Cortex of kidney (tissue), 1 donor: ENCODE measurements at places on chromosomes 3 and 15.

- DNase-seq = no peak
Observed at GRCh38 chr3:13405614-13406013, 14.5 kb downstream of the NUP210 start.

DNA sequence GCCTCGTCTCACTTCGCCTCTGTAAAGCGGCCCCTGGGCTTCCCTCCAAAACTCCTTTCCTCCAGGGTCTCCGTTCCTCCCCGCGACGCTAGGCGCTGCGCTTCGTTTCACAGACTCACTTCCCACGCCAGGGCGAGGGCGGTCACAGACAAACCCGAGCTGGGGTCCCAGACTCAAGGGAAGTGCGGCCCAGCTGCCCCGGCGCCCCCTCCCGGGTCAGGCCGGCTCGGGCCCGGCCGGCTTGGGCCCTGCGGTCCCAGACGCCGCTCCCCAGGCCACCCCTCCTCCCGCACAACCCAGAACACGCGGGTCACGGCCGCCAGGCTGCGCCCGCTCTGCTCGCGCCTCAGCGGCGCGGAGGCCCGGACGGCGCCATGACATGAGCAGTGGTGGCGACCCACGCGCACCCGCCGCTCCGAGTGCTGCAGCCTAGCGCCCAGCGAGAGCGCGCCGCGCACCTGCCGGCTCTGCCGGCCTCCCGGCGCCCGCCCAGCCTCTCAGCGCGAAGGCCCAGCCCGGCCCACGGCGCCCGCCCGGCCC, 547 bp downstream of the NUP210 start:
- no peak for DNase-seq

- no peak for DNase-seq
Observed at GRCh38 chr3:143535994-143536784, 312.1 kb downstream of the SLC9A9 start.

DNA sequence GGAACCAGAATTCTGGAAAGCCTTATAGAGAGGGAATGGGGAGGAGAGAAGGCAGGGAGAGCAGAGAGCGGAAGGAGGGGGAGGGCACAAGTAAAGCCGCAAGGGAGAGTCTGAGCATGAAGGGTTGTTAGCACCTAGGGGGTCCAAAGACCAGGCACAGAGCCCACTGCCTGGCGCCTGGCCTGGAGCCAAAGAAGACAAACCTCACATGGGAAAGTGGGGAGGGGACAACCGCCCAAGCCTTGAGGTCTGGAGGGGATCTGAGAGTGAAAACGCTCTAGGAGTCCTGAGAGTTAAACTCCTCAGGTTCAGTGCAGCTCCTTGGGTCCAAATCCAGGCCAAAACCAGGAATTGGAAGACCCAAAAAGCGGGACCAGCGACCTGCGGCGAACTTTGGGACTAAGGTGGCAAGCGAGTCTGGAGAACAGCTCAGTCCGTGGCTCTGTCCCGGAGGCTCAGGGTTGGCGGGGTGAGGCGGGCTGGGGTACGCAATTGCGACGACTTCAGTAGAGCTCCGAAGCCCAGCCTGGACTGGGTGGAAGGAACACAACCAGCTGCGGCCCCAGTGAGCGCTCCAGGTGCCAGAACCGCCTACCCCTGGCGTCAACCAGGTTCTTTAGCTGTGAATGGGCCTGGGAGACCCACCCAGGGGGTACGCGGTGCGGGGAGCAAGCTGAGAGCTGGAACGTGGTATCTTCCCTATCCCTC, 807 bp upstream of the INAFM2 start:
- no peak for DNase-seq

DNA sequence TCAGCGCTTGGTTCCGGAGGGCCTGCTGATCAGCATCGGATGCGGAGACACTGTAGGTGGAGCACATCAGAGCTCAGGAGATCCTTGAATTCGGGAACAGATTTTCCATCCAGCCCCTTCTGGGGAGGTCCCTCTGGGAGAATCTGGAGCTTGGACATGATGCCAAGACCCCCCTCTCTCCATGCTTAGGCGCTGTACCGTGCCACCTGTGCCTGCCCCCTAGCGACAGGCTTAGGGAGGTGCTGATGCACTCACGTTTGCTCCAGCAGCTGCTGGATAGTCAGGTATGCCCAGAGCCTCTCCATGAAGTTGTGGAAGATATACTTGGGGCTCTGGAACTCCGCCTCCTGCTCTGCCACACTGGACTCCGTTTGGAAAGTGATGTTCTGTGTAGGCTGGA, 9.7 kb downstream of the ITIH4 start:
- DNase-seq = no peak

DNA sequence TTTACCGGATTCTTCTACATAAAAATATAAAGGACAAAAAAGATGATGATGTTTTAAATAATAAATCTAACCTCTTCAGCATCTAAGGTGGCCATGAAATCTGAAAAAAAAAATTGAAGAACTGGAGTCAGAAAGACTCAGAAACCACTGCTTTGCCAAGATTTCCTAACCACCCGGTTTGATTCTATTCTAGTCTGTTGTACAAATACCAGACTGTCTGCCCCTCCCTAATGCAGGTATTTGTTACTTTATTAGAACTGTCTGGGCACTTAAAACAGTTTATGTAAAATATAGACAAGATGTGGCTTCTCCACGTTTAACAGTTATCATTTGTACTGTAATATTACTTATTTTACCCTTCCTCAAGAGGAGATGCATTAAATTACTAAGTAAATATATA, 48.8 kb downstream of the UACA start:
- DNase-seq = no peak

DNA sequence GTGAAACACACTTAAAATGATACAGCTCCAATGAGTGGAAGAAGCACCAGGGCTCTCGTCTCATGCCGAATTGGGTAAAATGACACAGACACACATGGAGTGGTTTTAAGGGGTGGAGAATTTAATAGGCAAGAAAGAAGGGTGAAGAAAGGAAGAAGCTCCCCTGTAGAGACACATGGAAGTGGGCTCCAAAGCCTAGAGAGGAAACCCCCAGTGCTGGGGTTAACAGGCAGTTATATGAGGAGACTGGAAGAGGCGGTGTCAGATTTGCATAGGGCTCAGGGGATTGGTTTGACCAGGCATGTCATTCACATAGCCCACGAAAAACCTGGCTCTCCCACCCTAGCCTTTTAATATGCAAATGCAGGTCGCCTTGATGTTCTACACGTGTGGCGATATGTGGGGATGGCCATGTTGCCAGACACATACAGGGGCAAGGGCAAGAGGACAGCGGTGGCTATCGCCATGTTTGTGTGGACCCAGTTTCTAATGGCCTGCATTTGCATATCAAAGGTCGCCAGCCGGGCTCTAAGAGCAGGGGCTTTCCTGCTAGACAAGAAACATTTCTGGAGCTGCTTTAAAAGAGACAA, 1.9 kb upstream of the DPH6 start:
- no peak for DNase-seq
